GM03348 (cell line): ENCODE measurements at places on chromosomes 6 and 20.

DNA sequence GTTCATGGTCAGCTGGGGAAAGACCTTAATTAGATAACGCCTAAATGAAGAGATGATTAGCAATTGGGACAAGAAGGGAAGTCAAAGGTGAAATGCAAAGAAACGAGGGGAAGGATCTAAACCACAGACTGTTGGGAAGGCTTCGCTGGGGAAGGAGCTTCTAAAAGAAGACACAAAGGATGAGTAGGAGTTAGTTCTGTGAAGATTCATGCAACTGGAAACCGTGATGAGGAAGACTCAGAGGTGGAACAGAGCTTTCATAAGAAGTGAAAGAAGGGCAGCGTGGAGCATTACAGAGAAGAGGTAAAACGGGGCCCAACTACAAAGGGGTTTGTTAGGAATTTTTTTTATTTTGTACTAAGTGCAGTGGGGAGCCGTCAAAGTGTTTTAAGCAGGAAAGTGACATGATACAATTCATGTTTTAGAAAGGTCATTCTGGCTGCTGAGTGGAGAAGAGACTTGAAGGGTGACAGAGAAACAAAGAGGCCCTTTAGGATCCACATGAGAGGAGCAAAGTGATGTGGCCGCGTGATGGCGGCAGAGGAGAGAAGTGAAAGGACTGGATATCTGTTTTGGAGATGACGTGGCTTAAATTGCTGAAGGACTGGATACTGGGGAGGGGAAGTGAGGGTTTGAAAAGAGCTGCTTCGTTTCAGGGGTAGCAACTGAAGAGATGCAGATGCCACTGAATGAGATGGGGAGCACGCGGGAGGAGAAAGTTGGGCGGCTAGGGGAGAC, 33.6 kb downstream of the TTI1 start:
- DNase-seq, result no peak

GRCh38 chr6:13437218-13437996, 50.0 kb downstream of the GFOD1 start:
- no peak for DNase-seq

GRCh38 chr20:62485062-62485700, 9.4 kb upstream of the GATA5 start:
- peak; percentile 42 for DNase-seq

DNA sequence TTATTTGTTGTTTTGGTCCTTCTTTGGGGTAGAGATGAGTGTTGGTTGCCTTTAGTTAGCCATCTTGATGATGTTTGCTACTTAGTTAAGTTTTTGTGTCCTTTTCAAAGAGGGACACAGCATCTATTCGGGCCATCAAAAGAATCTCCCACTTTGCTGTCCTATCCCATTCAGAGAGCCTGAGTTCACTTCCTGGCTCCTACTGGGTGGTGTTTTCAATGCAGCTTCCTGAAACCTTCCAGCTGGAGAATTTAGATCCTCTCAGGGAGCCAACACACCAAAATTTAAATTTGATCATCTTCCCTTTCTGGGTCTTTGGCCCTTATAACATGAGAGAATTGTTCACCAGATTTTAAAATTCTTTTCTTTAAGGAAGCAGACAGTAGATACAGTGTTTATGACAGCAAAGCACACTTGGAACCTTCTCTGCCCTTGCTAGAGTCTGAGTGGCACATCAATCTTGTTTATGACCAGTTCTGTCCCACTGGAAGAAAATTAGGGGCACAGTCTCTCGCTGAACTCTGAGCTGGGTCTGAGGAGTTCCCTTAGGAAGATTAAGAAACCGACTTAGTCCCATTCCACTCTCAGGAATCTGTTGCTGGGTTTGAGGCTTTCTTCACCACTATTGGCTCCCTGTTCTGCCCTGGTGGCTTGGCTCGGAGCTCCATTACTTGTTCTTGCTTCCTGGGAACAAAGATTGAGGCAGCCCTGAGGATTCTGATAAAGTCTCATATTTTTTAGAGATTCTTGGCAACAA, 115.5 kb downstream of the CCDC170 start:
- no peak for DNase-seq

DNA sequence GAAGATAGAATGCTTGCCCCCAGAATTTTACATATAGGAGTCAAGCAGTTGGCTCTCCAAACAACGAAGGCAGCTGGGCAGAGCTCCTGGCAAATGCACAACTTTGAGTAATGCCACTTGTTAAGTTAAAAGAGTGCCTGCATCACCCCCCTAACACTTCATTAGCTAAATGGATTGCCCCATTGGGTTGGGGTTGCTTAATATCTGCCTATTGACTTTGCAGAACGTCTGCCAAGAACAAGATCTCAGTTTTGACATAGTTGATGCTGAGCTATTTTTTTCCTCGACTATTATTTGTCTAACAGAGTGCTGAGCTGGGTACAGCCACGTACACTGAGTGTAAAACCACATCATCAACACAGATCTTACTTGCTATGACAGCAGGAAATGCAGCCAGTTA, 12.1 kb downstream of the ANKRD60 start:
- DNase-seq, result no peak

- no peak for DNase-seq
Measured at GRCh38 chr6:116036075-116036773, 24.5 kb downstream of the FRK start.

GRCh38 chr6:89553431-89553830, 85.1 kb downstream of the LYRM2 start:
- DNase-seq, result no peak

- DNase-seq, result no peak
Measured at GRCh38 chr6:109172101-109172746, 76.9 kb downstream of the CEP57L1 start.

- no peak for DNase-seq
Measured at GRCh38 chr6:81084776-81085430, 667.6 kb downstream of the TENT5A start.

- DNase-seq, result no peak
Measured at GRCh38 chr6:109977791-109978173, 329 bp upstream of the GPR6 start.
